SW 1271 (cell line): ENCODE measurements at places on chromosomes 12 and 14.
A peak's percentile ranks its signal among the peaks of the same experiment; 100 is the strongest.

- no peak for DNase-seq
Measured at GRCh38 chr14:36845356-36846012, 183.8 kb downstream of the PAX9 start.

GRCh38 chr12:77923882-77924281 lies 93.2 kb downstream of the NAV3 start:
- DNase-seq = no peak

- DNase-seq = no peak
Measured at GRCh38 chr12:130425698-130426245, 88.1 kb downstream of the PIWIL1 start.

GRCh38 chr14:49768301-49769121 lies 558 bp downstream of the KLHDC2 start:
- peak; percentile 71 for DNase-seq

- no peak for DNase-seq
Measured at GRCh38 chr14:23146351-23146910, 27.4 kb upstream of the CEBPE start.

- DNase-seq = peak; percentile 13
Measured at GRCh38 chr12:47547077-47547476, 158.8 kb downstream of the RPAP3 start.

DNA sequence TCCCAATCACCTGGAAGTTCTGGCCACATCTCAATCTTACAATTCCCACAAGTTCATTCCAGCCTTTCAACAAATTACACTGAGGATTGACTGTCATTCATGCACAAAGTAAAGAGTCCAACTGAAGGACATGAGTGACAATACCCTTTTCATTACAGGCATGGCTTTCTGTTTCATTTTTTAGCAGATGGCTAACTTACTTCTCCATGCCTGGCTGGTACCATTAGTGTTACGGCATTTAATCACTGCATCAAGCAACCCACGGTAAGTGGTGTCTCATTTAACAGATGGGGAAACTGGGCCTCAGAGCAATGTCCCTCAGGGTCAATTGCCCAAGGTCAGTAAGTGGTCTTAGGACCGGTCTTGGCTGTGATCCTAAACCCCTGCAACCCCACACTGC lies 114.4 kb downstream of the PRICKLE1 start:
- no peak for DNase-seq

GRCh38 chr14:99313234-99313633 lies 41.2 kb upstream of the BCL11B start:
- DNase-seq = no peak

- no peak for DNase-seq
Measured at GRCh38 chr14:92663049-92663448, 85.4 kb downstream of the LGMN start.

DNA sequence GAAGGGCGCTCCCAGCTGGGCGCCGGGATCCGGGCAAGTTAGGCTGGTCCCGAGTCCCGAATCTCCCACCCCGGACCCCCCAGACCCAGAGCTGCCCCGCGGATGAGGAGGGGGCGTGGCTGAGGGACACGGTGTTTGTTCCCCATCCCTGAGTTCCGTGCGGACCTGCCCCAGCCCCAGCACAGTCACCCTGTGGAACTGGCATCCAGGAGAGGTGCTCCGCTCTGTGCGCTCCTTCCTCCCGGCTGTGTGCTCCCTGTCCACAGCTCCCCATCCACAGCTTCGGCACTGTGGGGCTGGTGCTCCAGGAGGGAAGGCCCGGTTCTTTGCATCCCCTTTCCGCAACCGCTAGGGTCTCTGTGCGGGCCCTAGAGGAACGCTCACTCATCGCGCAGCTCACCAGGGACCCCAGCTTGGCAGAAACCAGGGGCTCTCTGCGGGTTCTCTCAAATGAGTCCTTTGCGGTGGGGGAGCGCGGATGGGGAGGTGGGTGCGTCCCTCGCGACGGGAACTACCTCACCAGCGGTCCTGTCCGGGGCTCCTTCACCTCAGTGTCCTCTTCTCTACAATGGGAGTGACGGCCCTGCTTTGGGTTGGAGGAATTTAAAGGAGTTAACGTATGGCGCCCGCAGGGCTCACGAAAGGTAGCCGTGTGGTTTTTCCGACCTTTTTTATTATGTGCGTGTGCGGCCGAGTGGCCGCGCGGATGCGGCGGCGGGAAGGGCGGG lies 845 bp downstream of the TMEM132C start:
- DNase-seq = no peak

- no peak for DNase-seq
Measured at GRCh38 chr12:104747955-104748354, 210.1 kb downstream of the SLC41A2 start.

GRCh38 chr12:41968599-41968998 lies 176.1 kb downstream of the GXYLT1 start:
- no peak for DNase-seq

- DNase-seq = no peak
Measured at GRCh38 chr12:109631302-109631701, 57.7 kb downstream of the MVK start.

GRCh38 chr14:55684956-55685584 lies 105.1 kb downstream of the KTN1 start:
- DNase-seq = no peak

GRCh38 chr12:23751641-23752040 lies 197.8 kb downstream of the SOX5 start:
- DNase-seq = no peak

DNA sequence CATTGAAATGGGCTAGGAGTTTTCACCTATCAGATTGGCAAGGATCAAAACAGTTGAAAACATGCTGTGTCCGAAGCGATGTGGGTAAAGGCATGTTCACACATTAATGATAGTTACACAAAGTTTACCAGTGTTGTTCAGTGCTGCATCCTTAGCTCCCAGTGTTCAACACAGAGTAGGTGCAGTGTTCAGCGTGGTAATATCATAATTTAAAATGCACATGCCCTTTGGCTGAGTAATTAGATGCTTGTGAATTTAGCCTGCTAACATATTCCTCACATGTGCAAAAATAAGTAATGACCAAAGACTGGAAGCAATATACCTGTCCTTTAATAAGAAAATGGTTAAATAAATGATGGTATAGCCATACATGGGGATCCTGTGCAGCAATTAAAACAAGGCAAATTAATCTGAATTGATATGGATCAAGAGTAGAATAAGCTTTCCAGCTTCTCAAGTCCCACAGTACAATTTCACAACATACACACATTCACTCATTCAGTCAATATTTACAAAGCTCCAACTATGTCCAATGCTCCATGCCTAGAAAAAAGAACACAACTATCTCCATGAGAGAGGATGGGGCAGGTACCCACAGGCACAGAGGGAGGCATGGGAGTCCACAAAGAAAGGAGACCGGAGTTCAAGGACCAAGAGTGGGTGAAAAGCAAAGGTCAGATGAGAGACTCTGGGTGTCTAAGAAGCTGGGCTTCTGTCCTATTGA lies 12.8 kb downstream of the TMCC3 start:
- no peak for DNase-seq

DNA sequence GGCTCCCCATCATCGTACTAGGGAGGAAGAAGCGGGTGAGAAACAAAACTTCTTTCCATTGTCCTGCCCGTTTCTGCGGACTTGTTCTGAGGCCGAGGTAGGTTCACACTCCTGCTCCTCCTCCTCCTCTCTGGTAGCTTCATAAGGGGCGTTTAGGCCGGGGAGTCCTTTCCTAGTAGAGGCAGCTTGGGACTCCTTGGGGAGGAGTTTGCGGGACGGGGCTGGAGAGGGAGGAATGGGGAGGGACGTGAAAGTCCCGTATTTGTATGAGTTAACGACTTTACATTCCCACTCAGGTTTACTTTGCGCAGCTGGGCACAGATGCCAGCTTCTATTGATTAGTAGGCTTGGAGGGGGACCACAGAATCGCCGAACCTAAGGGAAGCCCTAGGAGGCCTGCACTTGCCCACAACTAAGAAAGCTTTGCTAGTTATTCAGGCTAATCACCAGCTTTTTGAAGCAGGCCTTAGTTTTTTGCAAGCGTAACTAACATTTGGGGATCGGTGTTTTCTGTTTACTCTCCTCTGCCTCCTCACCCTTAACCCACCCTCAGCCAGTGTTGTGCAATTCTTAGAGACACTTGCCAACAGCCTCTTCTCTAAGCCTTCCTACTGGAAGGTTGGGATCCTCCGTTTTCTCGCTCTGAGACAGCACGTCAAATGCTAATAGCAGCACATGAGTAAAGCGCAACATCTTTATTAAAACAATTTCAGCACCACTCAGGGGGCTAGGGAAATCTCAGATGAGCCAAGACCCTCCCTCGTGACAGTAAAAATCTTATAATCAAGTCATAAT lies 499 bp downstream of the RNASE4 start:
- DNase-seq = peak; percentile 42

DNA sequence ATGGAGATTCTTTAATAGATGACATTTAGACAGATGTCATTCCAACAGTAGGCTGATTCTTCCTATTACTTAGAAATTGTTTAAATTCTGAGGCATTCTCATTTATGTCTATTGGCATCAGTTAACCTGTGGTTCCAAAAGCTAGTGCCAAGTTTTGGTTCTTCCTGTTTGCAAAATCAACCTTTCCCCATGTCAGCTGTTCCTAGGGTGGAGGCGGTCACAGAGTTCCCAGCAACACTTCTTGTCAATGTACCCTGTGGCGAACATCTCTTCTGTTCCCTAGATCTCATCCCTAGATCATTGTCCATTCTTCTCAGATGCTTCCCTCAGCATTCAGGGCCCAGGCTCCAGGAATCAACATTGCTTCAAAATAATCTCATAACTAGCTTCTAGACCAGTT lies 140.9 kb downstream of the PHLDA1 start:
- no peak for DNase-seq

DNA sequence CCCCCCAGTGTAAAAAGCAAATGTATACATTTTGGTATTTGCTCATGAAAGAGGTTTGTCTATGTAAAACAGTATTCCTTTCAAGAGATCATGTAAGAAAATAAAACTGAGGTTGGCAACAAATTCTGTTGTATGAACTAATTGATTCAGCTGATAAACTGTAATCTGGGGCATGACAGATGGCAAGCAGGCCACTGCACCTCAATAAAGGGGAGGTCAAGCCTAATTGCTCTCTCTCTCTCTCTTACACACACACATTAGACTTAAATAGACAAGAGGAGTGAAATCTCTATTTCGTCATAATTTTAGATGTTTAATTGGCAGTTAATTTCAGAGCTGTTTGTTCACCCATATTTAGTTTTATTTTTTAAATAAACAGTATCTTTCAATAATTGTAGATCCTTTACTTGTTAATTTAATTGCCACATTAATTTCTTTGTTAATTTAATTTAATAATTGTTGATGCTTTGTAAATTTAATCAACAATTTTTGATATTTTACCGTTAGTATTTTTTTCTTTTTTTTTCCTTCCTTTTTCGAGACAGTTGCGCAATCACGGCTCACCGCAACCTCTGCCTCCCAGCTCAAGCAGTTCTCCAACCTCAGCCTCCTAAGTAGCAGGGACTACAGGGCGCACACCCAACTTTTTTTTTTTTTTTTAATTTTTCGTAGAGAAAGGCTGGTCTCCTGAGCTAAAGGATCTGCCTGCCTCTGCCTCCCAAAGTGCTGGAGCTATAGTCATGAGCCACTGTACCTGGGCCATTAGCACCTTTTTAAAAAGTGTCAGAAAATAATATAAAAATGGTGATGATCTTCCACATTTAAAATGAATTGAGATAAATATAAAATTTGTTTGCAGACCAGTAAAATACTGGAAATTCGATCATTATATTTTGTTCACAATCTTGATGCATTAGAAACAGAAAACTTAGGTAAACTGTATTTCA lies 577.7 kb downstream of the SLC16A7 start:
- DNase-seq = no peak

DNA sequence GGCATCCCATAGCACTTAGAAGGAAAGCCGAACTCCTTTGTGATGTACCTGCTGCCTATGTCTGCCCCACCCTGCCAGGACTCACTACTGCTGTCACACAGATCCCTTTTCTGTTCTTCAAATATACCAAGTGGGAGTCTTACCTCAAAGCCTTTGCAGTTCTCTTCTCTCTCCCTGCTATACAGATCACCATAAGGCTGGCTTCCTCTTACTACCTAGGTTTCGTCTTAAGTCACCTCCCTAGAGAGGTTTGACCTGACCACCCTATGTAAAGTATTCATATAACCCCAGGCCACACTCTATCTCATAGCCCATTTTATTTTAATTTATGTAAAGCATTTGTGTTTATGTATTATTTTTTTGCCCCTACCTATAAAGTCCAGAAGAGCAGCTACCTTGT lies 117.6 kb downstream of the CRADD start:
- no peak for DNase-seq

DNA sequence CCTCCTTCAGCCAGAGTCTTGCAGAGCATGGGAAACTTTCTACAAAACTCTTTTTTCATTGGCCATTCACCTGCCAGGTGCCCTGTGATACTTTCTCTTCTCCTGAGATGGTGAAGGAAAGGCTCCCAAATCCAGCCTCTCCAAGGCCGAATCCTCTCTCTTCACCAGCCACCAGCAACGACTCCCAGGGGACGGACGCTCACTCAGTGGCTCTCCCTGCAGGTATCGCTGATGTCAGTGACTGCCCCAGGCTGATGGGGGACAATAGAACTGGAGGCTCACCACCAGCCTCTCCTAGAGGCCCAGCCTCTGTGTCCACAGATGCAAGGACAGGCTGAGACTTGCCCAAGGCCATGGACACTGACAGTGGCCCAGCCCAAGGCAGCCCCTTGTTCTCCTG lies 204.1 kb downstream of the BCL11B start:
- no peak for DNase-seq

GRCh38 chr14:32407130-32407529 lies 78.0 kb downstream of the AKAP6 start:
- no peak for DNase-seq

DNA sequence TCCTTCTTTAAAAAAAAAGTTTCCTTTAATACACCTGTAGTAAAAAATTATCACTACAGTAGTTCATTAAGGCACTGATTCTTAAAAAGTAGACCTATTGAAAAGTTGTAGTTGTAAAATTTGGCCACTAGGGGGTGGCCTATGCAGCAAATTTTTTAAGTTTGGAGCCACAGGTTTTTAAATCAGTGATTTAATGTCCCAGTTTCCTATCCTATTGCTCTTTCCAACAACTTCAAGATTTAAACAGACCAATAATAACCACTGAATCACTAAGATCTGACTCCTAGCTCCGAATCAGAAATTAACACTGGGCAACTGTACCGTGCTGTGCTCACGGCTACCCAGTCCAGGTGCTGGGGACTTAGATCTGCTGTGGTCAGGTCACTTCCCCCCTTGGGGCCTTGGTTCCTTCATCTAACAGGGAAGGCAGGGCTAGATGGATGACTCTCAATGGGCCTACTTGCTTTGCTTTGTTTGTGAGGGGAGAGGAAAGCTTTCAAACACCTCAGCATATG lies 279.3 kb downstream of the MED13L start:
- peak; percentile 35 for DNase-seq

- no peak for DNase-seq
Measured at GRCh38 chr14:102633906-102634595, 41.6 kb downstream of the RCOR1 start.

DNA sequence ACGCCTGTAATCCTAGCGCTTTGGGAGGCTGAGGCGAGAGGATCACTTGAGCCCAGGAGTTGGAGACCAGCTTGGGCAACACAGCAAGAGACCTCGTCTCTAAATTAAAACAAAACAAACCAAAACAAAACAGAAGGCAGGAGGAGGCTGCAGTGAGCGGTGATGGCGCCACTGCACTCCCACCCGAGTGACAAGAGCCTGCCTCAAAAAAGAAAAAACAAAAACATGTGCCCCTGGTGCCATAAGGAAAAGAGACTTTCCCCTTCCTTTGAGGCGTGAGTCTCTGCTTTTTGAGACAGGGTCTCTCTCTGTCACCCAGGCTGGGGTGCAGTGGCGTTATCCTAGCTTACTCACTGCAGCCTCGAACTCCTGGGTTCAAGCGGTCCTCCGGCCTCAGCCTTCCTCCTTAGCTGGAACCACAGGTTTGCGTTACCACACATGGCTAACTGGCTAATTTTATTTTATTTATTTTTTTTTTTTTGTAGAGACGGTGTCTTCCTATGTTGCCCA lies 9.0 kb upstream of the EAPP start:
- DNase-seq = no peak

GRCh38 chr12:15801770-15802744 lies 12.9 kb upstream of the EPS8 start:
- DNase-seq = no peak
